ENCODE measurements at places on chromosomes 16 and 17.
A peak's percentile ranks its signal among the peaks of the same experiment; 100 is the strongest.

DNA sequence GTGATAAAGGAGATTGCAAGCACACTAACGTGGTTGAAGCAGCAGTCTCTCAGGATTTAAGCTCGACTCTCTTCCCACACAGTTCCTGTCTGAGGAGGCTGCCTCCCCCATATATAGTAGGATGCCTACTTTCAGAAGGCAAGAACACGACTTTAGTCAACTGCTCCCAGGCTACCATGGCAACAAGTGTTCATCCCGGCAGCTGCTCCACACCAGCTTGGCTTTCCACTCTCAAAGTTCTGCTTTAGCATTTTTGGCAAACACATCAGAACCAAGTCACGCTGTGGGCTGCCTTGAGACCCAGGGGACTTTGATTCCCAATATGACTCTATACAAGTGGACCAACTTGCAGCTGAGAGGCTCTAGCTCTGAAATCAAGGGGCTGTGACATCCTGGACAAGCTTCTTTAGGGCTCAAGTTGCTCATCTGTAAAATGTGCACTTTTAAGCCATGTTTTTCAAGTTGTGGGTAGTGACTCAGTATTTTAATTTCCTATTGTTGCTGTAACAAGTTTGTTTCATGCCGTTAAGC lies 16.5 kb downstream of the ZP2 start:
- DNase-seq = no peak

DNA sequence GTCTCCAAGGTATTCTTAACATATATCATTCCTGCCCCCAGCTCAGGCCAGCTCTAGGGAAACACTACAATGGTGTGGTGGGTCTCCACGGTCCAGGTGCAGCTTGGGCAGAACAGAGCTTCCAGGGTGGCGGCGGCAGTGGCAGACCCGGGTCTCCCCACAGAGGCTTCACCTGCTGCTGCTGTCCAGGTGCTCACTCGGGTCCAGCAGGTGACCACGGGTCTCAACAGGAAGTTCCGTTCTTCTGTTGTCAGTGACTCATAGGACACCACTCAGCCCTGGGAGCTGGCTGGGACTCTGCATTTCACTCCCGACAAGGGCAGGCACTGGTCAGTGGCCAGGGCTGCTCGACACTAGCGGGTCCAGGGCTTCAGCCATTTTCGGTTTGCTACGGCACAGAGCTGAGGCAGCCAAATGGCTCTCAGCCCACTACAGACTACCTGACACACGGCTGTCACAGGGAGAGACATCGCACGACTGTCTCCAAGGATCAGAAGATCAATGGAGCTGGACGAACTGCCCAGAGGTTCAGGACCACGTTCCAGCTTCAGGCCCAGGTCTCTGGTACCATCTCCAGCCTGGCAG lies 16.7 kb downstream of the MTHFSD start:
- no peak for DNase-seq

- no peak for DNase-seq
These were observed 7.3 kb downstream of the HSD3B7 start for GRCh38 chr16:30992276-30992780.

- no peak for DNase-seq
These were observed 427.5 kb downstream of the CDH13 start for GRCh38 chr16:83054283-83054682.

DNA sequence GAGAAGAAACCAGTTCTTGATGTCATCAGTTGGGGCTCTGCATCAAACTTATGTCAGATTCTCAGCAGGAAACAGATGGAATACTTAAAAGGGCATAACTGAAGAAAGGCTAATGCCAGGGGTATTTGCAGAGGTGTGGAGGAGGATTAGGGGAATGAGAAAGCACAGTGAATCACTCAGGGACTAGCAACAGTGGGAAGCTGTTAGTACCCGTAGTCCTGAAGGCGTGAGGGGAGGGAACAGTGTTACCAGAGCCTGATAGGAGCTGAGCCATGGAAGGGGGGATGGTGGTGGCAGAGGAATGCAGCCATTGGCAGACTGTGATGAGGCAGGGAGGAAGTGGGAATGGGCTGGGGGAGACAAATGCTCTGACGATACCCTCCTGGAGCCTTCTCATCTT lies 162.3 kb downstream of the UTP18 start:
- DNase-seq = no peak

DNA sequence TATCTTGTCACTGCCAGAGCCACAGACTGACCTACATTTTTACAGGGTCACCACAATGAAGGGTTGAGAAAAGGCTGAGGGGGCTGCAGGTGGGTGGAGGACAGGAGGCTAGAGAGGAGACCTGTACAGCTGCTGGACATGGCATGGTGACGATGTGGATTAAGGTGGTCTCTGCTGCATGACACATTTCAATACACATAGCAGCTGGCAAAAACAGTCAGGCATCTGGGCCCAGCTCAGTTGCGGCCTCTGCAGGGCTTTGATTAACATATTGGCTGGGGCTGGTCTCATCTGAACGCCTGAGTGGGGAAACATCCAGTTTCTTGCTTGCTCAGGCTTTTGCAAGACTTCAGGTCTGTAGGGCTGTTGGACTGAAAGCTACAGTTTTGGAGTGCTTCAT lies 265.4 kb upstream of the FOXF1 start:
- DNase-seq = no peak

DNA sequence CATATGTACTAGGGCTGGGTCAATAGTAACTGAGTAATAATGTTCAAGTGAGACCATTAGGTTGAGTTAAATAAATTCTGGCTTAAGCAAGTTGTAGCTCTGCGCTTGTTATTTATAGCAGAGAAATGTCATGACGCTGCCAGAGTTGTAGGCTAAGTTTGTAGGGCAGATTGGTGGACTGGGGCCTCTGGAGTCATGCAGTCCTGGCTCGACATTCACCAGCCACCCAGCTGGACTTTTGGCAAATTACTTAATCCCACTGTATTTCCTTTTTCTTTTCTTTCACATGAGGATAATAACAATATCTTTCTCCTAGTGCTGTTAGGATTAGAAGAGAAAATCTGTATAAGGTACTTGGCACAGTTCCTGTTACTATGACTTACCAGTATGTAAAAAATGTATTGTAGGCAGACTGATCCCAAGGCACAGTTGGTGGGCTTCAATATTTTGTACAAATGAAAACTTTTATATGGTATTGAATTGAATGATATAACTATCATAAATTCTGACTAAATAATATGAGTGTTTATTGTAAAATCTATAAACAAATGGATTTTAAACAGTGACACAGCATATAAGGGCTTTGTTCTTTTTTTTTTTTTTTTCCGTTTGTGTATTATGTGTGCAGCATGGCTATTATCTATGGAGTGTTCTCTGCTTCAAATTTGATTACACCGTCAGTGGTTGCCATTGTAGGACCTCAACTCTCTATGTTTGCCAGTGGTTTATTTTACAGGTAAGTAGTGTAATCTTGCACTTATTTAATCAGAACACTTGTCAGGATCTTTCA lies 2.6 kb downstream of the MFSD11 start:
- DNase-seq = no peak

DNA sequence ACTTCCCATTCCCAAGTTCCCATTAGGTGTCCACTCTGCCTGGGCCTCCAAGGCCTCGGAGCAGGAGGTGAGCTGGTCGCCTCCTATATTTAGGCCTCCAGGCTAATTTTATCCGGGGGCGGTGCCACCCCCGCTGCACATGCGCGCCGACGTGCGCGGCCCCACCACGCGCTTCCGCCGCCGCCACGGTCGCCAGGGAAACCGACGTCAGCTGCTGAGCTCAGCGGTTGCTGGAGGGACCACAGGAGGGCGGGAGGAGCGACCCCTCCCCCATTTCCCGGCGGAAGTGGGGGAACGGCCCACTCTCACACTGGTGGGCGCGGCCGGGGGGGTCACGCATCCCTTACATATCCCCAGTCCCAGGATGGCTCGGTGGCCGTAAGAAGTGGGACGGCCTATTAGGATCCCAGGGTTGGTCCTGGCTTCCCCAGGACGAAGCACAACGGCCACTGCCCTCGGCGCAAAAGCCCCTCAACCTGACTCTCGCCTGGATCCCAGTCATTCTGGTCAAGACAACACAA lies 1.0 kb downstream of the PER1 start:
- DNase-seq = peak; percentile 94

DNA sequence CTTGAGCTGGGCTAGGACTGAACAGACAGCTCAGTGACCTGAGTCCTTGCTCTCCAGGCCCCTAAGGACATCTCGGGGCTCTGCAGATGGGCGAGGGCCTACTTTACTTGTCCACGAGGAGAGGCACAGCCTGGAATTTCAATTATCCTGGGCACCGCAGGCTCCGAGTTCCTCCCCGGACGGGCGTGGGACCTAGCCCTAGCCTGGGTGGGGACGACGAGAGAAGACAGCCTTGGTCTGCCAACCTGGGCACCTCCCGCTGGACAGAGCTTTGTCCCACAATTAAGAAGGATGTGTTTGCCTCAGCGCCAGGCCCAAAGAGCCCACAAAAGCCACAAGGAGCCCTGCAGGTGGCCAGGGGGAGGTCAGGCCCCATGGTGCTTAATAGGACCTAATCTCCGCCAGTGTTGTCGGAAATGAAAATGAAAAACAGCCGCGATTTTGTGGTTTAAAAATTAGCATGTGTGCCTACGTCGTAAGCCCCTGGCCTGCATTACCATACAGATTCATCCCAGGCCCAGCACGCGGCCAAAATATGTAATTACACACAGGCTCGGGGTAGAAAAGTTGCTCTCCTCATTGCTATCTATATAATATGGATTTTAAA lies 51.4 kb upstream of the LHX1 start:
- no peak for DNase-seq

- no peak for DNase-seq
These were observed 282.4 kb upstream of the EEF2KMT start for GRCh38 chr16:5379954-5380353.
